ENCODE measurements at places on chromosomes 1 and 21.

- DNase-seq = no peak
Measured at GRCh38 chr1:204358605-204359004, 1.1 kb downstream of the PLEKHA6 start.

DNA sequence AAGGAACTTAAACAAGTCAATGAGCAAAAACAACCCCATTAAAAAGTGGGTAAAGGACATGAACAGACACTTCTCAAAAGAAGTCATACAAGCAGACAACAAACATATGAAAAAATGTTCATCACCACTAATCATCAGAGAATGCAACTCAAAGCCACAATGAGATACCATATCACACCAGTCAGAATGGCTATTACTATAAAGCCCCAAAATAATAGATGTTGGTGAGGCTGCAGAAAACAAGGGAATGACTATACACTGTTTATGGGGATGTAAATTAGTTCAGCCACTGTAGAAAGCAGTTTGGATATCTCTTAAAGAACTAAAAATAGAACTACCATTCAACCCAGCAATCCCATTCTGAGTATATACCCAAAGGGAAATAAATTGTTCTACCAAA, 51.2 kb downstream of the MRPL39 start:
- DNase-seq = no peak

DNA sequence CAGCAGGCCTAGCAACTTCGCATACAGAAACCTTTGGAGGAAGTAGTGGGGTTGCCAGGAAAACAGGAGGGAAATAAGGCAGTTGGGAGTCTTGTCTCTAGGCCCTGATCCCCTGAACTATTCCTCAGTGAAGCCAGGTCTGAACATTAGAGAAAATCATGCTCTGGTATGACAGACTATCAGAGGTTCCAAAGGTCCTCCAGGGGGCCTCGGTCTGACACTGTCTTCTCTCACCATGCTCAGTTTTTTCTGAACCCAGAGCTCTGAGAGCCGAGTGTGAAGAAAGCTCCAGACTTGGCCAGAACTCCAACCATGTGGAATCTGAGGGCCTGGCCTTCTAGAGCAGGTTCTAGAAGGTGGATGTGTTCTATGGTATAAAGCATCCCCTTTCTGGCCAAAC, 4.0 kb downstream of the TOMM40L start:
- no peak for DNase-seq

DNA sequence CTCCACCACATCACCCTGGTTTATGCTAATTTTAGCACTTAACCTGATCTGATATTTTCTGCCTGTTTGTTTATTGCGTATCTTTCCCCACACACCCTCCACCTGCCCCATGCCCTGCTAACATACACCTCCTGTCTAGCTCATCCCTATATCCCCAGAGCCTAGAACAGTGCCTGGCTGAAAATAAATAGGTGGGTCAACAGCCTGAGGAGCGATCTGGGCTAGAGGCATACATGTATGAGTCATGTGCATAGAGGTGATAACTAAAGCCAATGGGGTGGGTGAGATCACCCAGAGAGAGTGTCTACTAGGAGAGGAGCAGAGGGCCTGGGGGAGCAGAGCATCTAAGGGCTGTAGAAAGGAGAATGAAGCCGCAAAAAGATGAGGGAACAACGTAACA, 2.7 kb downstream of the HTR1D start:
- no peak for DNase-seq

DNA sequence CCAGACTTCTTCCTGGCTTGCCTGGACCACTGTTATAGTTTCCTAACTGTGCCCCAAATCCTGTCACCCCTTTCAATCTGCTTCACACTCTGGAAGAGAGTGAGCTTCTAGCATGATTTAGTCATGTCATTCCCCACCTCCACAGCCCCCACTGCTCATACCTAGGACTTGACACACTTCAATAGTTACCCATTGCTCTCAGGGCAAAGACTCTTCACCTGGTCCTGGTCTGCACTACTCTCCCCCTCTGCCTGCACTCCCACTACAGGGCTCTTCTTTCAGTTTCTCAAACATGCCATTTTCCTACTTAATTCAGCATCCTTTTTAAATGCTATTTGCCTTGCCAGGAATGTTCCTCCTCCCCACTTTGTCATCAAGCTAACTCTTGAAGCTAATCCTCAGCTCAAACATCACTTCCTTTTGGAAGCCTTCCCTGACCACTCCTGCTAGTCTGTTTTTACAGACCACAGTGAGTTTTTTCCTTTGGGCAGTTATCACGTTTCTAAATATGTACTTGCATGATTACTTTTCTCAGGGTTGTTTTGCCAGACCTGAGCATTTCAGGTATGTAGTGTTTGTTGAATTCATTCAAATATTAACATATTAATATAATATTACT, 24.7 kb downstream of the CYP2J2 start:
- no peak for DNase-seq

DNA sequence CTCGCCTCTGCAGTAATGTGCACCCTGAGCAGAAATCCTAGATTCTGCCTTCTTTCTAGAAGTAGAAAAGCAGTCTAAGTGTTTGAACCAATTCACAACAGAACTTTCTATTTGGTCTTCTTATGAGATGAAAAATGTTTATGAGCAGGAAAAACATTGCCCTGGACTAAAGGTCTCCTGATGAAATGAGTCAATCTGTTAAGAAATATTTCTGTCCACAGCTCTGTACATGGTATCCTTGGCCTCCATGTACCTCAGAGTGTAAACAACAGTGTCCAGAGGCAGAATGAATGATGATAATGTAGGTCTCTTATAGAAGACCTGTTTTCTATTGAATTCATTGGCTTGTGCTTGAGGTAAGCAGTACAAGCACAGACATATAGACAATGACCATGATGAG, 6.2 kb upstream of the APCS start:
- DNase-seq = no peak

GRCh38 chr1:24769656-24770651, 24.7 kb downstream of the CLIC4 start:
- no peak for DNase-seq

DNA sequence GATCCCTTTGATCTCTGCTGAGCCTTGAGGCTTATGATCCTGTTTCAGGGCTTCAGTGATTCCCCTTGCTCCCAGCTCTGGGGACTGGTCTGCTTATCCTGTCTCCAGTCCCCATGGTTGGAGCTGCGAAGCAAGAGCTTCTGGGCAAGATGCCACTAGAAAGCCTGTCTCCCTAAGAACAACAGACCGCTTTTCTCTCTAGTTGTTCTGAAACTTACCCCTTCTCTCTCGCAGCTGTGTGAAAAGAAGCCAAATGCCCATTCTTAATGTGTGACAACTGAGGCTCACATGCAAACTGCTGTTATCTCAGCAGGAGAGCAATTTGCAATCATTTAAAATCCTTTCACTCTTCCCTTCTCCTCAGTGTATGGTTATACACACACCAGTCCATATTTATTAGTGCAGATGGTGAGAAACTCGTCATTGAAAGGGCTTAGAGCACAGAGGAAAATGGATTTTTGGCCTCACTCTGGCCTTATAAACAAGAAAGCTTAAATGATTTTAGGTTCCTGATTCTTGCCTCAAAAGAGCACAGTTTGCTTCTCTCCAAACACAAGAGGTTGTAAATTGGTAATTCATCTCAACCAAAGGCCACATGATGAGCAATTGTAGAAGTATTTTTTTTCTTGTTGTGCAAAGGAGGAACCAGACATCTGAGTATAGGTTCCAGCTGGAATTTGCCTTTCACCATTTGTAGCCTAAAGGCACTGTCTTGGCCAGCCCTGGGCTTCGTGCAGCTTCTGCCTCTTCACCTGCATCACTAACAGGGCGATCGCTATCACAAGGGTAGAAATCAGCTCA, 179.2 kb upstream of the LMO4 start:
- DNase-seq = no peak

- no peak for DNase-seq
Measured at GRCh38 chr1:152442765-152443164, 28.7 kb upstream of the CRNN start.

- no peak for DNase-seq
Measured at GRCh38 chr1:22781483-22781882, 70.8 kb downstream of the EPHB2 start.

DNA sequence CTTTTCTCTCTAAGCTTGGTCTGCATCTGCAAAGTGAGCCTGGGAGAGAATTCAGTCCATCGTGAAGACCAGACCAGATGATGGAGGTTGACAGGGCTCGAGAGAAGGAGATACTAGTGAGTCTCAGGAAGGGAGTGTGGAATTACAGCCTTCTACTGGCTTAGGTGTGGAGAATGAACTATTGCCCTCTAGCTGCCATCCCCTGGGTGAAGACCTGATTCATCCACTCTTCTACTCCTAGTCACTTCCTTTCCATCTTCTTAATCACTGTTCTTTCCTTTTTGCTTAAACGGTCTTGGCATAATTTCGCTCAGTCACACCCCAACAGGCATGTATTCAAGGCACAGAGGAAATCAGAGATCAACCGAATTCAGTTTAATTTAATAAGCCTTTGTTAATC, 34.0 kb upstream of the HSD17B7 start:
- no peak for DNase-seq

DNA sequence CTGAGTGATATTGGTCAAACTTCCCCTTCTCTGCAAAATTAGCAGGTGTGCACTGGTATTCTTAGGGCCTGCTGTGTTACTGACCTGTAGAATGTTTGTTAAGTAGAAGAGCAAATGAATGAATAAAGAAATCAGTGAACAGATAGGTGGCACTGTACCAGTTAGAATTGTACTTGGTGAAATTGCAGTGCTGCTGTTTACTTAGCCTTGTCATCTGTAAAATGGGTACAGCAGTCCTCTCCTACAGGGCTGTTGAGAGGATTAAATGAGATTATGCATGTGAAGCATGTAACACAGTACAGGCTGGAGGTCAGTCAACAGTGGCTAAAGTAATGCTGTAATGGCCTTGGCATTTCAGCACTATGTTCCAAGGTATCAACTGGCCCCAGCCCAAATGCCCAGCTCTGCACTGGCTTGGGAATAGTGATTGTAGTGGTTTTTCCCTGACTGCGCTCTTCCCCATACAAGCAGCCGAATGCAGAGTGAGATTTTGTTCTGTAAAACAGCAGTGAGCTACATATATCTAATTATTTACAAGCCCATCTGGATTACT, 10.5 kb downstream of the VANGL1 start:
- DNase-seq = no peak
